Activated CD4-positive, alpha-beta T cell treated with anti-CD3 and anti-CD28 coated beads, Interleukin-2, amount 50 U/mL, for 4 hours (primary cell): ENCODE measurements at places on chromosomes 7 and 10.

DNA sequence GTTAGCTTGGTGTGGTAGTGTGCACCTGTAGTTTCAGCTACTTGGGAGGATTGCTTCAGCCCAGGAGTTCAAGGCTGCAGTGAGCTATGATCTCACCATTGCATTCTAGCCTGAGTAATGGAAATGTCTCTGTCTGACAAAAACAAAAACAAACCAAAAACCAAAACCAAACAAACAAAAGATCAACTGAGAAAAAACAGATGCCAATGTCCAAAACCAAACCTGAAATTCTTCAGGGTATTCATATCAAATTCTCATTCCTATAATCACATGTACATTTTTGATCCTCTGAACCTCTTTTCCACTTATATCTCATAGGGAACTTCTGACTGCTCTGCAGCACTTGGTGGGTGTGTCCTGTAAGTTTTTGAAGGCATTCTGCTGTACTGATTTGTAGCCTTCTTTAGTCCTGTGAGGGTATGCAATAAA lies 87.0 kb downstream of the CDK6 start:
- DNase-seq = no peak

- no peak for DNase-seq
These were observed 131.1 kb downstream of the KCND2 start for GRCh38 chr7:120404042-120404441.

DNA sequence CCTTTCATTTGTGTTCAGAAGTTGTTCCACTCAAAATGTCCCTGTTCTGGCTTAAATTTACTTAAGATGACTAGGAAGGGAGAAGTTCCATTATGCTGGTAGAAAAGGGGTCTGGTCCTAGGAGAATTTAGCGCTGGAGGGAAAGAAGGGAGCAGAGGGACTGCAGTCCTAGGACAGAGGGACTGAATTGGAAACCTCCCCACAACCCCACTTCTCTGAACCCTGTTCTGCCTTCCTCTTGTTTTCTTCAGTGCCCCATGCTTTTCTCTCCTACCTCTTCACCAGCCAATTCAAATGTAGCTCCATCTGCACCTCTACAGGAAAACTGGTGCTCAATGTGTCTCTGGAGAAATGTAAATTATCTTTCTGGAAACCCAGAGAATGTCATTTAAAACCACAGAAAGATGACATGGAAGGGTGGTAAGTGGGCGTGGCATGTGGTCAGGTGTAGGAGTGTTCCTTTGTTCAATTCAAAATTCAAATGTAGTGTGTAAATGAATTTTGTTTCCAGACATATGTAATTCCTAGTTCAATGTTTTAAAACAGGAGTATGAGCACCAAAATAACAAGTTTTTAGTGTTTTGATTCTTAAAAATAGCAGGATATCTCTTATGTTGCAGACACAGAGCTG lies 24.0 kb upstream of the RHOBTB1 start:
- no peak for DNase-seq

GRCh38 chr7:77442636-77443035 lies 26.5 kb upstream of the GSAP start:
- no peak for DNase-seq

- no peak for DNase-seq
These were observed 349.3 kb upstream of the VWC2 start for GRCh38 chr7:49424109-49424508.

GRCh38 chr7:95927756-95928155 lies 155.4 kb downstream of the DYNC1I1 start:
- no peak for DNase-seq

- DNase-seq = no peak
These were observed 35.9 kb downstream of the APBB1IP start for GRCh38 chr10:26474026-26474425.

- no peak for DNase-seq
These were observed 38.0 kb upstream of the LEP start for GRCh38 chr7:128203047-128203491.
